ENCODE measurements at places on chromosomes 12 and 14.

GRCh38 chr12:68633614-68634558 lies 23.2 kb downstream of the RAP1B start:
- no peak for DNase-seq

GRCh38 chr12:100986595-100987547 lies 192.3 kb downstream of the ANO4 start:
- no peak for DNase-seq

DNA sequence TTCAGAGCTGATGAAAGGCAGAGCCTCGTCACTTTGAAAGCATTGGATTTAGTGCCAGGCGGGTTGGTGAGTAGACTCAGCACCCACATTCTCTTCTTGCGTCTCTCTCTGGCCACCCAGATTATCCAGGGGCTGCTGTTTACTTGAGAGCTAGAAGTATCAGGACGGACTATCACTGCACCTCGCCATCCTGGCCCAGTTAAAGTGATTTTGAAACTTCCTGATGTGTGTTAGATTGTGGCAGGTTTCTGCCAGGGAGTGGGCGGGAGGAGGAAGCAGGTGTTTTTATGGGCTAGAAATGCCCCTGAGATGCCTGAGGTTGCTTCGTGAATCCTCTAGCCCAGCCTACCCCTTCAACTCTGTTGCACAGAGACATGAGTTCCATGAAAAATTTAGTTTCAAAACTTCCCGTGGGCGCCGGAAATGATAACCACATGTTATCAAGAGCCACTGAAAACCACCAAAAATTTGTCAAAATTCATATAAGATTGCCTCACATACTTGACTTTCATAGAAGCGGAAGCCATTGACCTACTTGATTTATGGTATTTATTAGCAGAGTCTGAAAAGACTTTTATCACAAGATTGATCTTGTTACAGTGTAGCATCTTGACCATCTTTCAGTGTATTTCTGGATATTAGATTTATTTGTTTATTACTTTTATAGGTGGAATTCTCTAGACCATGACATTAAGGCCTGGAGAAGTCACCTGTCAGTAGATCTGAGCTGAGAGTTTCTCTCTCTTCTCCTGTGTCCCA lies 466.0 kb downstream of the RAD51B start:
- DNase-seq = no peak

GRCh38 chr12:49442915-49443314 lies 75.7 kb downstream of the SPATS2 start:
- DNase-seq = no peak

- DNase-seq = no peak
Measured at GRCh38 chr14:72254937-72255472, 322.8 kb downstream of the RGS6 start.

DNA sequence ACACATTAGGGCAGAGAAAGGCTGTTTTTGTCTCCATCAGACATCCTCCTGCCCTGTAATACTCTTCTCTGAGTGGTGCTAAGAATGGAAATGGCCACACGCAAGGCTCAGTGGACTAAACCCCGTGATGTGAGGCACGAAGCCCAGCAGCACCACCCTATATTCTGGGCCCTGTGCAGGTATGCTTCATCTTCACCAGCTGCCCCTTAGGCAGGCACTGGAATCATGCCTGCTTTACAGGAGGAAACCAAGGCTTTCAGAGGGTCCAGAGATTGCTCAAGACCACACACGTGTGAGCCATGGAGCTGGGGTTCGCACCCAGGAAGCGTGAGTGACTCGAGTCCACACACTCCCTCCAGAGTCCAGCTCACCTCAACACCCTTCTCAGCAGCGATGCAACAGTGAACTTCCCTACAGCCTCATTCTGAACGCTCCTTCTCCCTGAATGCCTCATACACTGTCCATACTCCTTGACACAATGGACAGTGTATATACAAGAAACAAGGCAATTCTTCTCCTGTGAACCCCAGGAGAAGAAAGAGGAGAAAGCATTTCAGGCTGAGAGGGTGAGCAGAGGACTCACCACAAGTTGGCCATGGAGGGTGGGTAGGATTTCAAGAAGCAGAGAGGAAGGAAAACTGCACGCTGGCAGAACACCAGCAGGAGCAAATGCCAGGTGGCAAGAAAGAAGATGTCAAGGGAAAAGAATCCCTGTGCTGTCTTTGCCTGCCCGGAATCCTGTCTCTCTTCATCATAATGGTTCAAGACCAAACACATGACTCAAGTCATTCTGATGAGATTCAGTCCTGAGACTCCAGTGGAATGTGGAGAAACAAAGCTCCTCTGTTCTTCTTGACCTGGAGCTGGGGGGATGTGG lies 39.1 kb downstream of the NT5DC3 start:
- no peak for DNase-seq

DNA sequence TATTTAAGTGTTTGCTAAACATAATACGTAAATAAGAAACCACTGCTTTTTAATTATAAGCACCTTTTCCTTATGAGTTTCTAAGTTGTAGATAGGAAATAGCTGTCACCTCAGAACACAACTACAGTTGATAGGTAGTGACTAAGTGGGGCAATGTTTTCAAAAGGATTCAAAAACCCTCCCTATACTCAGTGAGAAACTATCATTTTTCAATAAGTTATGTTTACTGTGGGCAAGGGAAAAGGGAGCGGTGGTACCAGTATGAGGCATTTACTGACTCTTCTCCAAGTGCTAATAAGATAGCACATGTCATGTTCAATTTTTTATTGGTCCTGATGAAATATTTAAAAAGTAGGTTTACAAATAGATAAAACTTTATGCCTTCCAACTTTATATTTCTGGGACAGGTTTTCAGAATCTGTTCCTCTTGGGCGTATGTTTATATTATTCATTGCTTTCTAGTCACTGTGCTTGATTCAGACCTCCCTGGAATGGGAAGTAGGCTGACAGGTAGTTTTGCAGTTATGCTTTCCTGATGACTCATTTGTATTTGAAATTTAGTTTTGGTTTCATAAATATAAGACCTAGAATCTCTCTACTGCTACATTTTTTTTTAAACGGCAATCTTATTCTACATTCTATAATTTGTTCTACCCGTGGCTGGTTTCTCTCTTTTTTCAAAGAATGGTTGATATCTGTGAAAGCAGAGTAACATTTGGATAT lies 153.1 kb downstream of the TMEM117 start:
- DNase-seq = no peak

DNA sequence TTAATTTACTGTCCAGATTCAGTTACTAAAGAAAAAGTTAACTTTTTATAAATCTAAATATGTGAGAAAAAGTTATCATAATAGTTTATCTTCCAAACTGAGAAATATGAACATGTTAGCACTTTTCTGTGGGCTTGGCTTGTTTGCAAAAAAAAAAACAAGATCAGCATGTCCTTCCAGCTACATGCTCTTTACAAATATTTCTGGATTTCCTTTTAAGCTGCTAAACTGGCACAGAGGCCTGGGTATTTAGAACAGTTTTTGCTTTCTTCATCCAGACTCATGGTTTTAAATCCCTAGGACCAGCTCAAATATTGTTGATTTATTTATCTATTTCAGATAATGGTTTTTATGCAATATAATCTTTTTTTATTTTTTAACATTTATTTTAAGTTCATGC lies 1444.5 kb upstream of the FLRT2 start:
- no peak for DNase-seq

DNA sequence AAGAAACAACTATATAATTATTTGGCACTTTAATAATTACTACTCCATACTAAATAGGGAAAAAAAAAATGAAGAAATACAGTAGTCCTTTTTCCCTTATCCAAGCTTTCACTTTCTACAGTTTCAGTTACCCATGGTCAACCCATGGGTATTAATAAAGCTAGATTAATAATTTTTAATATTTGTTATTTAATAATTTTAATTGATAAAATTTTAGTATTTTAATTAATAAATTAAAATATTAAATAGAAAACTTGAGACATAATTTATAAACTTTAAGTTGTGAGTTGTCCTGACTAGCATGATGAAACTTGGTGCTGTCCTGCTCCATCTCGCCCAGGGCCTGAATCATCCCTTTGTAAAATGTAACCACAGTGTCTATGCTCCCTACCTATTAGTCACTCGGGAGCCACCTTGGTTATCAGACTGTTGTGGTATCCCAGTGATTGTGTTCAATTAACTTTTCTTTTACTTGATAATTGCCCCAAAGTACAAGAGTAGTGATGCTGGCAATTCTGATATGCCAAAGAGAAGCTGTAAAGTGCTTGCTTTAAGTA lies 71.8 kb downstream of the PAWR start:
- no peak for DNase-seq

DNA sequence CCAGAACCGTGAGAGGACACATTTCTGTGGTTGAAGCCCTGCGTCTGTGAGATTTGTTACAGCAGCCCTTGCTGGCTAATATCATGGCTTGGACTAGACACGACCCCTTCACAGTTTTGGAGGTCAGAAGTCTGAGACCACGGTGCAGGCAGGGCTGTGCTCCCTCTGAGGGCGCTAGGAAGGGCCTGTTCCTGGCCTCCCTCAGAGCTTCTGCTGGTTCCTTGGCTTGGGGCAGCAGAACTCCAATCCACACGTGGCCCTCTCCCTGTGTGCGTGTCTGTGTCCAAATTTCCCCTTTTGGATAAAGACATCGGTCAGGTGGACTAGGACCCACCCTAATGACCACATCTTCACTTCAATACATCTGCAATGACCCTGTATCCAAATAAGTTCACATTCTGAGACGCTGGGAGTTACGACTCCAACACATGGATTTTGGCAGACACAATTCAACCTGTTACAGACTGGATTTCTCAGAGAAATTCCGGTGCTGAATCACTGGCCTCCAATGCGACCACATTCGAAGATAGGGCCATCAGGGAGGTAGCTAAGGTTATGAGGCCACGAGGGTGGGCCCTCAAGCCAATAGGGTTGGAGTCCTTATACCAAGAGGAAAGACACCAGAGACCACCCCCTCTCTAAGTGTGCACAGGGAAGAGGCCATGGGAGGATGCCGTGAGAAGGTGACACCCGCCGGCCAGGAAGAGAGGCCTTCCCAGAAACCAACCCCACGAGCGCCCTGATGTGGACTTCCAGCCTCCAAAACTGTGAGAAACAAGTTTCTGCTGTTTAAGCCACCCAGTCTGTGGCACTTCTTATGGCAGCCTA lies 43.6 kb upstream of the PPP2R5C start:
- DNase-seq = no peak
